ENCODE measurements at places on chromosomes 16 and 17.

DNA sequence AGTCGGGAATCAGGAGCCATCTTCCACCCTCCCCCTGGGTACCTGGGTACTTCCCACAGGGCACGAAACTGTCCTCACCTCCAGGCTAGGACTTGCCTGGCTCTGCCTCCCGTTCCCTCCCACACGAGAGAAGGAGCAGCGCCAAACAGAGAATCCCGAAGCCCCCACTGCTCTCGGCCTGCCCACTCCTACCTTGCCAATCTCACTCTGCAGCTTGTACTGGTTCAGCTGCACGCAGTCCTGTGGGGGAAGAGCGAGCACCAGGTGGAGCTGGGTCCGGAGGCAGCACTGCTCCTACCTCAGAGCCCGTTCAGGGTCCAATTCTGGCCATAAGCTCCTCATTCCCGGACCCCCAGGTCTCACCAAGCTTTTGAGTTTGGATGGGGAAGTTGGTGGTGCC, 8.7 kb downstream of the CAMKK1 start:
- DNase-seq = no peak

DNA sequence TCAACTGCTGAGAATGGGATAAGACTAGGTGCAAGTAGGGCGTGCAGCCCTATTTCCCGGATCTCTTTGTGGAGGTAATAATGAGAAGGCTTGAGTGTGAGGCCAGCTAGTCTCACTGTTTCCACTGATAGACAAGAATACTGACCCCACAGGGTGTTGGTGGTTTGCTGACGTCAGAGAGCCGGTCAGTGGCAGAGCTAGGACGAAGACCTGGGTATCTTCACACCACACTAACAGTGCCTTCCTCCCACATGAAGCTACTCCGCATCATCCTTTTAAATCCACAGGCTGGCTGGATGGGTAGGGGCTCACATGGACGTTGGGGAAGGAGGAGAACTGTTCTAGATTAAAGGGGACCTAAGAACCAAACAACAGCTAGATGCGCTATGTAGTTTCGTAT, 68.0 kb downstream of the ZFHX3 start:
- no peak for DNase-seq

- no peak for DNase-seq
Observed at GRCh38 chr16:11535494-11535893, 51.2 kb downstream of the LITAF start.

DNA sequence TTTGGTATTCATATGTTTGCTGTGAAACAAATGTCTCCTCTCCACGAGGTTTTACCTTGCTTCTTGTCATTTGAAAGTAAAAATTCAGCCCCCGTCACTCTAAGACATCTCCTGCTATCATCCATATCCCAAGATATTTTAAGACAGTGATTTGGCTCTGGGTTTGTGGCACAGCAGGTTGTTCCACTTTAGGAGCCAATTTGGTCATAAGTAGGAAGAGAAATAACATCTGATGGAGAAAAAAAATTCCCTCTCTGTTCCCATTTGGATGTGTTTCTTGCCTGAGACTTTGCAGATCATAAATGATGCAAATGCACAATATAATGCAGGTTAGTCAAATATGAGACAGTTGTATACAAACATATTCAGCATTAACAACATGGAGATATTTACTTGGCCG, 309.5 kb downstream of the CDH8 start:
- DNase-seq = no peak

DNA sequence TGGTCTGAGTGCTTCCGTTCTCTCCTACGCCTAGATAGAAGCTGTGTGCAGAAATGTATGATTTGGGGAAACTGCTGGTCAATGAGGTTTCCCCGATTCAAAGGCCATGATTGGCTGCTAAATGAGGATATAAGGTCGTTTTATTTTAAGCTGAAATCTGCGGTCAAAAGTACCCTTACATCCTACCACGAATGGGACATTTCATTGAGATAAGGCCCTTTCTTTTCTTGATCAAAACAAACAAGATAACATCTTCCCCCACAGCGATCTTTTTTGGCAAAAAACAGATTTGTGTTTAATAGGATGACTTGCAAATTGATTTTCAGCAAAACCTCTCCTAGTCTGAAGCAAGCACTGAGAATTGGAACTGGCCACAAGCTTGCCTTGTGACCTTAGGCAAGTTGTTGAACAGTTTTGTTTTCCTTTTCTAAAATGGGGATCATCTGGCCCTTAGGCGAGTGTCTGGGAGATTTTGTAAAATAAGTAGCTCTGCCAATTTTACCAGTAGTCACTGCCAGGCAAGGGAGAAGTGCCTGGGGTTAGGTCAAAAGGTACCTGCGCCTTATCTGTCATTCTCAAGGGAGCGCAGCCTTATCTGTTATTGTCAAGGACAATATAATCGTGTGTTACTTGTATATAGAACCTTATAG, 635 bp downstream of the SCPEP1 start:
- DNase-seq = no peak

- no peak for DNase-seq
Observed at GRCh38 chr17:44777394-44778348, 18.9 kb downstream of the ADAM11 start.

DNA sequence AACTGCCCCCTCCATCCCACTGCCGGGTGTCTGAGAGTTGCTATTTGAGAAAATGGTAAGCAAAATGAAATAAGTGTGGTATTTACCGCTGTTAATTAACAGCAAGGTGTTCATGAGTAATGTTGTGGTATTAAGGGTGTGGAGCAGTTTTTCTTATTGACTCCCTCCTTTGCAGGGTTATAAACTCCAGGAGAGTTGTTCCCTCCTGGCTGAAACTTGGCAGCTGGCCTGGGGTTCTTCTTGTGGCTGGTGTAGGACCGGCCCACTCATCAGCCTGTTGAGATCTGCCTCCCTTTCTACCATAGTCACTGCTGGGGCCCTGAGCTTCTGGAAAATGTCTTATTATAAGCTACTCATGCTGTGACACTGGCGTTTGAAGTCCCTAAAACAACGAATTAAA, 128.6 kb downstream of the SOX9 start:
- DNase-seq = no peak

- DNase-seq = no peak
Observed at GRCh38 chr16:72191551-72191950, 19.6 kb upstream of the PMFBP1 start.

DNA sequence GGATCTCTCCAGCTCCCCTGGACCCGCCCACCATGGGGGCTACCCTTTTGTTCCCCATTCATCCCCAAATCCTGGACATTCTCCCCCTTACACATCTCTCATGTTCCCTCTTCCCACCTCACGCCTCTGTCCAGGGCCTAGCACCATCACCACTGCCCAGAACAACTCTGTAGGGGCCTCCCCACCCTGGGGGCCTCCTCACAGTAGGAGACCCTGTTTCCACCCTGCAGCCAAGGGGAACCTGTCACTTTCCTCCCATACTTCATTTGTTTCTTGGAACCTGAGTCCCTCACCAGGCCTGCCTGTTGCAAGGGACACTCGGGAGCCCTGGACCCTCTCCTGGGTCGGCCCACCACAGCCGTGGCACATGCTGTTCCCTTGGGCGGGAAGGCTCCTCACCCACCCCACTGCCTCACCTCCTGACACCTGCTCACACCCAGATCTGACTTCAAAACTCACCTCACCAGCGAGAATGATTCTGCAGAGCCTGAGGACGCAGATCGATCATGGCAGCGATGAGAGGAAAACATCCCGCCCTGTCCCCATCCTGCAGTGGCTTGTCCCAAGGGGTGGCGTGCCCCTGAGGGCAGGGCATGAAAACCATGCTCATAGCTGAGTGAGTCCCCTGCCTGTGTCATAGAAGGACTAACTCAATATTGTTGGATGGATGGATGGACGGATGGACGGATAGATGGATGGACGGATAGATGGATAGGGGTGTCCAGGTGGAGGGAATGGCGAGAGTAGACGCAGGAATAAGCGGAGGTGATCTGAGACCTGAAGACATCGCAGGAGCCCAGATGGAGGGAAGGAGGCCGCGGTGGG, 6.8 kb upstream of the RASD1 start:
- DNase-seq = no peak

- DNase-seq = no peak
Observed at GRCh38 chr17:16516594-16517051, 24.6 kb upstream of the LRRC75A start.

Measured in activated gamma-delta T cell treated with anti-CD3 and anti-CD28 coated beads, Interleukin-2, amount 50 U/mL, for 16 hours (primary cell).